ENCODE measurements at places on chromosomes 2 and 18. TPM values are rescaled to one million over a fixed set of nuclear protein-coding genes. Genes with fewer than 3 reads are reported as not detected.

- H3K27me3 ChIP-seq, result no peaks in the 10 kb centered on the region
- peaks cover 5% of the 10 kb centered on the region for H3K4me1 ChIP-seq
- no peak for DNase-seq
- H3K27ac ChIP-seq, result no peak overlapping the region
- H3K4me3 ChIP-seq, result no peak overlapping the region
Measured at GRCh38 chr2:197986977-197987376, 182.6 kb downstream of the PLCL1 start.

GRCh38 chr2:7952046-7952745 lies 729.7 kb upstream of the ID2 start:
- no peak for DNase-seq
- H3K27me3 ChIP-seq, result no peaks in the 10 kb centered on the region
- H3K4me1 ChIP-seq, result no peaks in the 10 kb centered on the region
- no peaks in the 10 kb centered on the region for H3K36me3 ChIP-seq

DNA sequence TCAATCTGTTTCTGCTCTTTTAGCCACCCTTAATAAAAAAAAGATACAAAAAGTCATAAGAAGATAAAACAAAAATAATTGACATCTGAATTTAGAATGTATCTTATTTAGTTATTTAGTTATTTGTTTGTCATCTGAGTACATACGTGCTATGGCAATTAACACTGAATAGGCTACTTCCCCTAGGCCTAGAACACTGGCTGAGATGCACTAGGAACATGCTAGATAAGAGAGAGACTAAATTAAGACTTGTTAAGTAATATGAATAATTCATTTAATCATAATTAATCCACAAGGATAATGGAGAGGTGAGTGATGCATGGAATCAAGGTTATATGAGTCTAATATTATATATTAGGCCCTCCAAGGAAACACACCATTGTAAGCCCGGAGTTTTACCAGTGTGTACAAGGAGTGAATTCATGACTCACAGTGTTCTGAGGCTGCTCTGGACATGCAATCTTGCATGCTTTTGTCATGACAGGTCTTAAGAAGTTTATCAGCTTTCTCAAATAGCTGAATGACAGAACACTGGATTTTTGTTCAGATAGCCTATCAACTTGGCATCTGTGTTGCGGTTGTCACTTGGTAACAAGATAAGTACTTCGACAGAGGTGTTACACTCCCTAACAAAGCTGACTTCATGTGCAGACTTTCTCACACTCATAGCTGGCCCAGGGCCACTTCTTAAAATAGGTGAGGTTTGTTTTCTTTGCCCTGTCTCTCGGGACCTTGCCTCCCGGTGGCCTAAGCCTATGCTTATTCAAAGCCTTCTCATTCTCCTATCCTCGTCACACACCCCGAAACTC lies 5.0 kb upstream of the SERPINB2 start:
- no peak for DNase-seq
- H3K36me3 ChIP-seq, result no peaks in the 10 kb centered on the region
- no peak overlapping the region for H3K4me3 ChIP-seq
- H3K27ac ChIP-seq, result no peak overlapping the region

CHST10 gene
- polyA plus RNA-seq, result 9.3 TPM

PXDN gene
- 0.54 TPM for polyA plus RNA-seq
